ENCODE measurements at places on chromosomes 2 and 18. TPM values are rescaled to one million over a fixed set of nuclear protein-coding genes. Genes with fewer than 3 reads are reported as not detected.

DNA sequence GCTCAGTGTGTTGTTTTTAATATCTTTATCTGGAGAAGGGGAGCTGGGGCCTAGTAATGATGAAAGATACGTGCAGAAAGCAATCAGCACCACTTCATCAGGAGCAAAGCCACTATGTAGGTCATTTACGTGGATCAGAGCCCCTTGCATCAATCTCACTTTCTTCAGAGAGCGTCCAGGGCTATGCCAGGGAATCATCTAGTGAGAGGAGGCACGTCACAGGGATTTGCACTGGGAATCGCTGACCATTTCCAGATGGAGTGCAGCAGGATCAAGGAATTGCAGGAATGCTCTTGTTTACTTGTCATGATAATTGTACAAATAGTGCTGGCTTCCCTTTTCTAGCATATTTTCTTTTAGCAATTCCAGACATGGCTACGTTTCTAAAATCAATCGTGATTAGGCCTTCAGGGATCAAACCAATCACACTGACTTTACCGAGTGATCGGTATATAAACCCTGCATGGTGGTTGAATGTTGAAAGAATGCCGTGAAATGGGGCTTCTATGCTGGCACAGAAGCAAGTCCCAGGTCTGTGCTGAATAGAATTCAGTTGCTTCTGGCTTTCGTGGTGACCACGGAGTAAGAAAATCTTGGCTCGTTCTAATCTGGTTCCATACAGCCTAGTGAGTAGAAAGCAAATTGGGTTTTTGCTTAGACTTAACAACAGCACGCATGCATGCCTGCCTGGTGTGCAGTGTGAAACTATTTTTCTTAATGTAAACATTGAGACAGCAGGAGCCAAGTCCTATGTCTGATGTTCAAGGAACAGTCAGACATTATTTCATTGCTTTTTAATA lies 122.8 kb downstream of the TMEM200C start:
- peaks cover 4% of the 10 kb centered on the region for H3K4me1 ChIP-seq
- H3K4me3 ChIP-seq = no peak overlapping the region
- no peaks in the 10 kb centered on the region for H3K27me3 ChIP-seq

GRCh38 chr2:3040496-3041140 lies 337.0 kb downstream of the EIPR1 start:
- no peaks in the 10 kb centered on the region for H3K36me3 ChIP-seq
- DNase-seq = no peak
- no peak overlapping the region for H3K4me3 ChIP-seq
- H3K27ac ChIP-seq = no peak overlapping the region
- H3K27me3 ChIP-seq = no peaks in the 10 kb centered on the region
- H3K4me1 ChIP-seq = no peaks in the 10 kb centered on the region

GRCh38 chr2:67564076-67564475 lies 166.9 kb downstream of the ETAA1 start:
- no peak for DNase-seq
- no peak overlapping the region for H3K4me3 ChIP-seq

Gene FOXD4L1
- 0.12 TPM for total RNA-seq

Gene STRN
- total RNA-seq = 13.0 TPM

Gene UPP2
- total RNA-seq = 0.10 TPM

Gene TOGARAM2
- 1.7 TPM for total RNA-seq
